Activated CD8-positive, alpha-beta memory T cell treated with anti-CD3 and anti-CD28 coated beads, Interleukin-2, amount 10 ng/mL, durations not matched to agents 7 days and 5 days (primary cell): ENCODE measurements at places on chromosomes 13 and 19. TPM values are rescaled to one million over a fixed set of nuclear protein-coding genes. Genes with fewer than 3 reads are reported as not detected.

- no peaks in the 10 kb centered on the region for H3K36me3 ChIP-seq
- H3K27me3 ChIP-seq: peaks cover 11% of the 10 kb centered on the region
- H3K4me1 ChIP-seq: peaks cover 12% of the 10 kb centered on the region
- no peak for DNase-seq
- no peak overlapping the region for H3K4me3 ChIP-seq
These were observed 97.3 kb downstream of the STARD13 start for GRCh38 chr13:33188093-33188882.

The GRIK5 gene
- 0.56 TPM for total RNA-seq

The CYP2S1 gene
- 0.19 TPM for total RNA-seq

The CDC34 gene
- 58.3 TPM for total RNA-seq

The DMKN gene
- not detected for total RNA-seq

The DHDH gene
- total RNA-seq: 0.96 TPM

The INAFM1 gene
- total RNA-seq: 7.6 TPM

GRCh38 chr19:11767633-11768133 lies 883 bp downstream of the ZNF441 start:
- H3K27ac ChIP-seq: peak overlapping the region; percentile 86
- H3K27me3 ChIP-seq: peaks cover 7% of the 10 kb centered on the region
- H3K4me3 ChIP-seq: peak overlapping the region; percentile 94

- H3K4me3 ChIP-seq: no peak within 1 kb of the TSS
- peak within 1 kb of the TSS; percentile 20 for H3K27ac ChIP-seq
- H3K4me1 ChIP-seq: peaks cover 8% of the 10 kb centered on the region
- H3K36me3 ChIP-seq: peaks cover 2% of the 10 kb centered on the region
- H3K27me3 ChIP-seq: no peaks in the 10 kb centered on the region
These were observed at the start of gene TBXA2R for GRCh38 chr19:3606690-3607289. TSS of gene TBXA2R (minus strand) at chr19:3606875. CDS start at chr19:3600634, 6,241 bp downstream.

The ZNF83 gene
- 32.0 TPM for total RNA-seq

DNA sequence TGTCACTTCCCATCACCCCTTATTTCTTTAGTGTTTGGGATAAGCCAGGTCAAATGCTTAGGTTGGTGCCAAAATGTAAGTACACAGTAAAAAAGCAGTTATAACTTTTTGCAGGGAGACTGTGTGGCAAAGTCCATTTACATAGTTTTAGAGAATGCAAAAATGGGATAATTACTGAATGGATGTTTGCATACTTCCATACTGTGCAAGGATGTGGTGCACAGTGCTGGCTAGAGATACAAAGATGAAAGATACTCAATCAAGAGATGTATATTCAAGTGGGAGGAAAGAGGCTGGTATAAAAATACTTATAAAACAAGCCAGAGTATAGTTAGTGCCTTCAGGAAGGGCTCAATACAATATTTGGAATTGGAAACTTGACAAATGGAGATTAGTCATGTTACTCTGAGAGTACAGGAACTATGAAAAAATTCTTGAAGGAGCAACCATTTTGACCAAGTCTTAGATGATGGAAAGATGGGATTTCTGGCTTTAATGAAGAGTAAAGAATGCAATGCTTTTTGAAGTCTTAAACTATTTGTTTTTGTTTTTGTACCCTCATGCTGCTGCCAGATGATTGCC lies 8.0 kb downstream of the PDS5B start:
- H3K27me3 ChIP-seq: no peaks in the 10 kb centered on the region
- H3K4me3 ChIP-seq: no peak overlapping the region
- no peak for DNase-seq
- peaks cover 19% of the 10 kb centered on the region for H3K36me3 ChIP-seq
- H3K27ac ChIP-seq: no peak overlapping the region

The ZNF154 gene
- 5.6 TPM for total RNA-seq

GRCh38 chr19:42023121-42023942 lies 29.3 kb upstream of the ATP1A3 start:
- H3K4me1 ChIP-seq: peaks cover 5% of the 10 kb centered on the region

The MEIOSIN gene
- total RNA-seq: not detected

The GJA3 gene
- 0.75 TPM for total RNA-seq

DNA sequence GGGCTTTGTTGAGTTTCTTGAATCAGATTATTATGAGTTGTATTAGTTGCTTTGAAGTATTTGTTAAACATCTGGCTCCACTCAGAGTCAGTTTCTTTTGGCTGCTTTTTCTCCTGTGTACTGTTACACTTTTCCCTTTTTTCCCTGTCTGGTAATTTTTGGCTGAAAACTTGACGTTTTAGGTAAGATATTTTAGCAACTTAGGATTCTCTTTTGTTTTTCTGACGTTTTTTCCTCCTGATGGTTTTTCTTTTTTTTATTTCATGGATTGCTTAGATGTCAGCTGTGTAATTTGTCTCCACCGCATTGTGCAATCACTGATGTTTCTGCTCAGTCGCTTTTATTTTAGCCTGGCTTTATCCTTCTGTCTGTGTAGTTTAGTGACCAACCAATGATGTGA lies 20.7 kb downstream of the RFC3 start:
- no peak overlapping the region for H3K4me3 ChIP-seq
- no peak for DNase-seq
- H3K27ac ChIP-seq: no peak overlapping the region
- peaks cover 60% of the 10 kb centered on the region for H3K36me3 ChIP-seq
- H3K4me1 ChIP-seq: no peaks in the 10 kb centered on the region
- no peaks in the 10 kb centered on the region for H3K27me3 ChIP-seq

GRCh38 chr19:51784922-51785690 lies 9.9 kb upstream of the FPR3 start:
- peak; percentile 55 for DNase-seq

DNA sequence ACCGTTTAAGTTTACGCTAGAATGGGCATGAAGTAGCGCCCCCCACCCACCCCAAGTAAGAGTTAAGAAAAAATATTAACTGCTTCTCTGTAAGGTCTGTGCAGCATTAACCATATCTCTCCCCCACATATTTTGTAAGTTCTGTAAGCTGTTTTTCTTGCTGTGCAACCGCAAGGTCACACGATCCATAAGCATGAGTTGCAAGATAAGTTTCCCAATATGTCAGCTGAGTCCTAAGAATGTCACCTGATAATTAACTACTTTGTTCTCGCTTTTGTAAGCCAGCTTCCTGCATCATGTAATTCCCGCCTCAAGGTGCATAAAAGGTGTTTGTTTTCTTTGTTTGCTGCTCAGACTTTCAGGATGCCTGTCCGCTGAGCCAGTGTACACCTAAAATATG lies 187.0 kb downstream of the MYO16 start:
- no peaks in the 10 kb centered on the region for H3K27me3 ChIP-seq
- no peak overlapping the region for H3K4me3 ChIP-seq
- H3K36me3 ChIP-seq: no peaks in the 10 kb centered on the region
- no peak overlapping the region for H3K27ac ChIP-seq
- H3K4me1 ChIP-seq: no peaks in the 10 kb centered on the region

DNA sequence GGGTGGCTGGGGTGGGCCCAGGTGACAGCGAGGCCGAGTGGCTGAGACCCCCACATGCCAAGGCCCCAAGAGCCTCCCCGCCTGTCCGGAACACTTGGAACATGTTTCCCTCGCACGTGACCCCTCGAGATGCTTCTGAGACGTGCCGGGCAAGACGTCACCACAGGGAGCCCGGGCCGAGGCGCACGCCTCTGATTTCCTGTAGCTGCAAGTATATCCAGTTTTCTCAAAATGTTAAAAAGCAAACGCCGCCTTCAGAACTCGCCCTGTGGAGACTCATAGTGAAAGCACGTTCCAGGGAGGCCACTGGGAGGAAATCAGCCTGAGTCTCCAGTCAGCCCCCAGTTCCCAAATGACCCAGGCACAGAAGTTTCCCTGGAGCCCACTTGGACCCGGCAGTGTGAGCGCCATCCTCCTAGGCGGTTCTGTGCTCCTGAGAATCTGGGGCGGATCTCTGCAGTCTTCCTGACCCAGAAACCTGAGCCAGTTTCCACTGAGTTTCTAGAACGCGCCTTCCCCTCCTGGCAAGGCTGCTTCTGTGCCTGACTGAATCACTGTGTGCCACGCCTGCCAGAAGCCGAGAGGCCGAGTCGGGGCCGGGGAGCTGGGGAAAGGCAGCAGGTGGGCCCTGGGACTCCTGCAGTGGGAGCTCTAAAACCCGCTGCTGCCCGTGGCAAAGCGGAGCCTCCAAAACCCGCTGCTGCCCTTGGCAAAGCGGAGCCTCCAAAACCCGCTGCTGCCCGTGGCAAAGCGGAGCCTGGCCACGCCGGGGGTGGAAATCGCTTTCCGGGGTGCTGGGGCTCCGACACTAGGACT lies 179.3 kb downstream of the KDM4B start:
- no peaks in the 10 kb centered on the region for H3K27me3 ChIP-seq
- peaks cover 4% of the 10 kb centered on the region for H3K4me1 ChIP-seq
- no peak overlapping the region for H3K4me3 ChIP-seq
- peaks cover 8% of the 10 kb centered on the region for H3K36me3 ChIP-seq

- no peak overlapping the region for H3K4me3 ChIP-seq
- H3K27me3 ChIP-seq: no peaks in the 10 kb centered on the region
- no peaks in the 10 kb centered on the region for H3K36me3 ChIP-seq
- no peak for DNase-seq
These were observed 312.5 kb downstream of the OLFM4 start for GRCh38 chr13:53341144-53341510.

The TRPM4 gene
- 0.14 TPM for total RNA-seq

GRCh38 chr13:22265563-22265962 lies 594.7 kb downstream of the FGF9 start:
- no peak overlapping the region for H3K4me3 ChIP-seq
- no peaks in the 10 kb centered on the region for H3K36me3 ChIP-seq
- H3K27ac ChIP-seq: no peak overlapping the region
- H3K27me3 ChIP-seq: no peaks in the 10 kb centered on the region
- no peaks in the 10 kb centered on the region for H3K4me1 ChIP-seq

- peak overlapping the region; percentile 59 for H3K4me3 ChIP-seq
- peak; percentile 86 for DNase-seq
- H3K27me3 ChIP-seq: no peaks in the 10 kb centered on the region
- peak overlapping the region; percentile 86 for H3K27ac ChIP-seq
These were observed 29.2 kb downstream of the PIP5K1C start for GRCh38 chr19:3670796-3671679.

DNA sequence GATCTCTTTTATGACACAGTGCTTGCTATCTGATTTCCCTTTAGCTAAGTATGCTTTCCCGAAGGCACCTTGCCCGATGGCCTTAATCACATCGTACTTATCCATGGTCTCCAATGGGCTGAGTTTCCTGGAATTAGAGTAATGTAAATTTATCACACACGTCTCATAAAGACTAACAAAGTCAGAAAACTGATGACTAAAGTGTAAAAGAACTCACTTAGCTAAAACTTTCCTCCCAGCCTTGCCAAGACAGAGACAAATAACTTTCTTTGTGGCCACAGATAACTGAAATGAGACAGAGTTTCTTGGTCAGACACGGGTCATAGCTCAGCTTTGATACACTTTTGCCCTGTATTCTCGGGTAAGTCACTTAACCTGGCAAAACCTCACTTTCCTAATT lies 1.5 kb downstream of the NEK5 start:
- peaks cover 14% of the 10 kb centered on the region for H3K4me1 ChIP-seq
- no peak overlapping the region for H3K27ac ChIP-seq
- no peak overlapping the region for H3K4me3 ChIP-seq

DNA sequence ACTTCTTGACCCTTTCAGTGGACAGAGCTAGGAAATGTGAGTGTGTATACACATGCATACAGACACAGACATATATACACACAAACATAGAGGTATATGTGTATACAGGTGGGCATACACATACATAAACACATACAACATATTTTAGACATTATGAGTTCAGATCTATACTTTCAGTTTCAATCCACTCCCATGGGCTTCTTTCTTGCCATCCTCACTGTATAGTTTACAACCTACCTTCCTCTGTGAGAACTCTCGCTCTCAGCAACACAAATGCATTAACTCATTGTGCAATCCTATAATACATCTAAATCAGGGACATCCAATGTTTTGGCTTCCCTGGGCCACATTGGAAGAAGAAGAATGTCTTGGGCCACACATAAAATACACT lies 21.2 kb upstream of the SCEL start:
- no peak for DNase-seq
- H3K4me1 ChIP-seq: peaks cover 9% of the 10 kb centered on the region

GRCh38 chr13:114230117-114230516 lies 4.6 kb upstream of the CDC16 start:
- no peak overlapping the region for H3K27ac ChIP-seq
- peaks cover 17% of the 10 kb centered on the region for H3K4me1 ChIP-seq
- H3K4me3 ChIP-seq: no peak overlapping the region
- H3K27me3 ChIP-seq: peaks cover 16% of the 10 kb centered on the region
- no peaks in the 10 kb centered on the region for H3K36me3 ChIP-seq

The RXFP2 gene
- not detected for total RNA-seq

- peaks cover 6% of the 10 kb centered on the region for H3K4me1 ChIP-seq
- H3K4me3 ChIP-seq: no peak overlapping the region
- no peaks in the 10 kb centered on the region for H3K36me3 ChIP-seq
- H3K27me3 ChIP-seq: peaks cover 6% of the 10 kb centered on the region
These were observed 14.4 kb upstream of the DPP9 start for GRCh38 chr19:4737955-4738600.

DNA sequence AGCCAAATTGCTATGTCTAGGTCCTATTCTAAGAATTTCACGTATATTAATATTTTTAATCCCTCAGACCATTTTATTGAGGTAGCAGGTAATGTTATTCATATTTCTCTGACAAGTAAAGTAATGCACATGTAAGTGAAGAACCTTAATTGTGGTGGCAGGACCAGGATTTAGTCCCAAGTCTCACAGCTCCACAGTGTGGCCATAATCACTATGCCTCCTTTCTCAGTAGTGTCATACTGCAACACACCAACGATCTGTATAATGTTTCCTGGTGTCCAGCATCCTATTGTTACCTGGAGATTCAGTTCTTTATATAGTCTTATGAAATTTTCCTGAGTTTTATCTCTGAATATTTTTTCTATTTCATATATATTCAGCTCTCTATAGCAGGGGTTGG lies 340.3 kb downstream of the OLFM4 start:
- no peak overlapping the region for H3K4me3 ChIP-seq
- DNase-seq: no peak
- no peaks in the 10 kb centered on the region for H3K36me3 ChIP-seq
- H3K4me1 ChIP-seq: no peaks in the 10 kb centered on the region

DNA sequence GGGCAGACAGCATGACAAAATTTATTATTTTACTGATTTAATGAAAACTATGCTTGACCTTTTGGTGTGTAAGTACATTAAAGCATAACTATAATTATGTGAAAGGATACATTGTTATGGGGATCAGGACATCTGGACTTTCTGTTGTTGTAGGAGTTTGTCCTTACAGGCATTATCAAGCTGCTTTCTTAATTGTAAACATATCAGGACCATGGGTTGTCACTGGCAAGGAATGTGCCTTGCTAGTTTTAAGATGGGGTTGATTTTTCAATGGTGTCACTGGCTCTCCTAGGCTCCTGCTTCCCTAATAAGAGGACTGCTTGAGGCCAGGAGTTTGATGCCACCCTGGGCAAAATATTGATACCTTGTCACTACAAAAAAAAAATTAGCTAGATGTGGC lies 32.6 kb downstream of the KBTBD6 start:
- DNase-seq: no peak
- H3K27ac ChIP-seq: no peak overlapping the region
- H3K4me1 ChIP-seq: no peaks in the 10 kb centered on the region
- peaks cover 12% of the 10 kb centered on the region for H3K27me3 ChIP-seq

The ZNF146 gene
- total RNA-seq: 75.6 TPM

The SOX1 gene
- not detected for total RNA-seq

- H3K36me3 ChIP-seq: peaks cover 18% of the 10 kb centered on the region
- H3K4me3 ChIP-seq: no peak overlapping the region
- no peaks in the 10 kb centered on the region for H3K4me1 ChIP-seq
- no peaks in the 10 kb centered on the region for H3K27me3 ChIP-seq
These were observed 6.8 kb downstream of the TMED1 start for GRCh38 chr19:10828981-10829821.
